ENCODE measurements at places on chromosomes 2 and 18. TPM values are rescaled to one million over a fixed set of nuclear protein-coding genes. Genes with fewer than 3 reads are reported as not detected.

Gene CDH2
- 12.4 TPM for polyA plus RNA-seq

Gene SRBD1
- polyA plus RNA-seq, result 2.5 TPM

Gene OTOS
- polyA plus RNA-seq, result 0.19 TPM

Gene RTKN
- 40.2 TPM for polyA plus RNA-seq

Gene C2orf80
- polyA plus RNA-seq, result 0.97 TPM

Gene ADAM23
- polyA plus RNA-seq, result 9.9 TPM

Gene FZD7
- polyA plus RNA-seq, result 176 TPM

Gene MC5R
- polyA plus RNA-seq, result 1.1 TPM

Gene DSG3
- polyA plus RNA-seq, result 0.02 TPM

Gene NDUFS1
- 42.1 TPM for polyA plus RNA-seq

Gene DUSP19
- polyA plus RNA-seq, result 0.53 TPM

Gene CERKL
- 0.05 TPM for polyA plus RNA-seq

Gene ZNF396
- polyA plus RNA-seq, result 0.44 TPM

Gene APLF
- 7.3 TPM for polyA plus RNA-seq

Gene CAB39
- 12.8 TPM for polyA plus RNA-seq

Gene IL1A
- polyA plus RNA-seq, result 0.32 TPM

Gene L3MBTL4
- 1.0 TPM for polyA plus RNA-seq

Gene OBSL1
- 205 TPM for polyA plus RNA-seq

Gene WIPF1
- 4.7 TPM for polyA plus RNA-seq

Gene STARD6
- polyA plus RNA-seq, result not detected

Gene AGXT
- polyA plus RNA-seq, result 0.03 TPM

Gene DNMT3A
- 33.6 TPM for polyA plus RNA-seq

Gene GAREM2
- 19.9 TPM for polyA plus RNA-seq

Gene KIF5C
- polyA plus RNA-seq, result 12.5 TPM

Gene GAREM1
- 3.9 TPM for polyA plus RNA-seq

Gene LAMA1
- polyA plus RNA-seq, result 24.8 TPM

Gene M1AP
- 4.8 TPM for polyA plus RNA-seq

Gene DUSP2
- 10.4 TPM for polyA plus RNA-seq

Gene SLC4A3
- 8.2 TPM for polyA plus RNA-seq

Gene CNDP1
- polyA plus RNA-seq, result 0.09 TPM

Gene CTNNA2
- 3.9 TPM for polyA plus RNA-seq

Gene DNAJC5G
- polyA plus RNA-seq, result 0.83 TPM

Gene SLC19A3
- 8.4 TPM for polyA plus RNA-seq

Gene PRSS56
- 0.03 TPM for polyA plus RNA-seq

Gene G6PC2
- not detected for polyA plus RNA-seq

Gene GREB1
- 7.9 TPM for polyA plus RNA-seq

Gene ARHGAP25
- 2.4 TPM for polyA plus RNA-seq

Gene ITM2C
- 889 TPM for polyA plus RNA-seq

Gene SMARCAL1
- 17.9 TPM for polyA plus RNA-seq

Gene CPLX4
- not detected for polyA plus RNA-seq

Gene PPP1R1C
- polyA plus RNA-seq, result 1.3 TPM

Gene SLC14A1
- 0.18 TPM for polyA plus RNA-seq

Gene REG1B
- not detected for polyA plus RNA-seq

Gene PROKR1
- 1.3 TPM for polyA plus RNA-seq

Gene GMCL1
- polyA plus RNA-seq, result 6.3 TPM

Gene SLC40A1
- polyA plus RNA-seq, result 0.03 TPM

Gene EPHA4
- polyA plus RNA-seq, result 6.4 TPM

Gene TTC21B
- polyA plus RNA-seq, result 6.9 TPM

Gene PLGLB1
- 0.14 TPM for polyA plus RNA-seq

Gene GPR148
- 0.05 TPM for polyA plus RNA-seq

Gene HADHB
- polyA plus RNA-seq, result 47.7 TPM

Gene LRATD1
- 1.5 TPM for polyA plus RNA-seq
